ENCODE measurements at places on chromosomes 2 and 18.

GRCh38 chr2:238882082-238882755 is 34.3 kb downstream of the TWIST2 start:
- no peak for DNase-seq

DNA sequence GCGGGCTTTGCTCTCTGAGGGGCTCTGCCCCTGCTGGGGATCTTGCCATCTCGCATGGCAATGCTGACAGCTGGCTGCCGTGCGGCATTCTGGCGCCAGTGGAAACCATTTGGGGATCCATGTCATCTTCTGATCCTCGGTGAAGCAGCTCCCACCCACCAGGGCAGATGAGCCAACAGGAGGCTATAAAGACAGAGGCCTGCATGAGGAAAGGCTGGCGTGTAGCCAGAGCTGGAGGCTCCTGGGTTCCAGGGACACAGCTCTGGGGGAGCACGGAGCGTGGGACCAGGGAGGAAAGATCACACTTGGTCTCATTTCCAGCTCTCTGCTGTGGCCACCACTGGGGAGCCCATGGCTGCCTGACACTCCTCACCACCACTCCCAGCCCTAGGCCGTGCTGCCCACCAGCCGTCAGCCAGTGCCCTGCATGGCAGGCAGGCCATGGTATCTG is 145.8 kb downstream of the ZFP36L2 start:
- DNase-seq = no peak

DNA sequence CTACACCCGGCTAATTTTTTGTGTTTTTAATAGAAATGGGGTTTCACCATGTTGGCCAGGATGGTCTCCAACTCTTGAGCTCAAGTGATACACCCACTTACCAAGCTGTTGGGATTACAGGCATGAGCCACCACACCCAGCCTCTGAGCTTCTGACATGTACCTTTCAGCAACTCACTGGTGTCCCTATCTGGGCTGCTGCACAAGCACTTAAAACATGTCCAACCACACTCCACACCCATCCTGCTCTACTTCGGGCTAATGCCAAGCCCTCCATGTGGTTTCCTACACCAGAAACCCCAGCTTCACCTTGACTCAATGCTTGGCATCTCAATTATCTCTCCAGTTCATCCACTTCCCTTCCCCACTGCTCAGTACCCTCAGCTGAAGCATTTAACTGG is 22.4 kb upstream of the ARMC9 start:
- DNase-seq = no peak

DNA sequence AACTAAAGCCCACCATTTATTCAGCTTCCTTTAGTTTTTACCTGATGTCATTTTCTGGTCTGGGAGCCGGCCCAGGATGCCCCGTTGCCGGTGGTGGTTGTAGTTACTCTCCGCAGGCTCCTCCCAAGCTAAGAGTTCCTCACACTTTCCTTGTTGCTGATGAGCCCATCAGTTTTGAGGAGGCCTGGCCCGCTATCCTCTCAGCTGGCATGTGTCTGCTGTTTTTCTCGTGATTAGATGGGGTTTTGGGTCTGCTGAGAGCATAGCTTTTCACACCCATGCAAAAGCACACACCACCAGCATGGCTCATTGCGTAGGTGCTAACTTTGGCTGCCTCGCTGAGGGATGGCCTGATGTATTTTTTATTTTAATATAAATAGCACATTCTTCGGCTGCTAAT is 72.1 kb downstream of the PSMG2 start:
- no peak for DNase-seq

DNA sequence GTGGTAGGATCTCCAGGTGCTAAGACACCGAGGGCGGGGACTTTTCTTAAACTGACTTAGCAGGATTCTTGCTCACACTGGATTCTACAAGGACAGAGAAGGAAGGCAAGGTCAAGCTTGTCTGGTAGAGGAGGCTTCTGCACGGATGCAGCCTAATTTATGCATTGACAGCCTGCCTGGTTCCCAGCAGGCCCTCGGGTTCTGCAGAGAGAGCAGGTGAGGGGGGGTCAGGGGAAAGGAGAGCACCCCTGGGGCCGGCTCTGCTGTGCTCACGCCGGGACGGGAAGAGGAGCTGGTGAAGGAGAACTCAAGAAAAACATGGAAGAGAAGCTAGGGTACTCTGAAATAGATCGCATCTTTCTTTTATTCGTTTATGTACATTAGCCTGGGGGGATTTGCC is 46.4 kb downstream of the ADI1 start:
- no peak for DNase-seq

DNA sequence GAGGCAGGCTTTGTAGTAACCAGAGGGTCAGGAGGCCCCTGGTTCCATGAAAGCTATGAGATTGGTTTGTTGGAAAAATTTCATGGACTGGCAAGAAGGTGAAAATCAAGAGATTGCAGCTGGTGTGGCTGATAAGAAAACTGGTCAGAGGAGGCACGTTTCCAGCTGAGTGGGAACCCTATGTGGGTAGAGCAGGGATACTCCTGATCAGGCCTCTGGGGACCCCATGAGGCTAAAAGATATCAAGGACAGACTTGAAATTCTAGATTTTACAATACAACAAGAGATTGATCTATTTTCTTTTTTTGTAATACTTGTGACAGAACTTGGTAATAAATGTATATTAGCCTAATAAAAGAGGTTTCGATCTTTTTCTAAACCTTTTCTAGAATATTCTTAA is 1615.1 kb downstream of the DPP10 start:
- DNase-seq = no peak

DNA sequence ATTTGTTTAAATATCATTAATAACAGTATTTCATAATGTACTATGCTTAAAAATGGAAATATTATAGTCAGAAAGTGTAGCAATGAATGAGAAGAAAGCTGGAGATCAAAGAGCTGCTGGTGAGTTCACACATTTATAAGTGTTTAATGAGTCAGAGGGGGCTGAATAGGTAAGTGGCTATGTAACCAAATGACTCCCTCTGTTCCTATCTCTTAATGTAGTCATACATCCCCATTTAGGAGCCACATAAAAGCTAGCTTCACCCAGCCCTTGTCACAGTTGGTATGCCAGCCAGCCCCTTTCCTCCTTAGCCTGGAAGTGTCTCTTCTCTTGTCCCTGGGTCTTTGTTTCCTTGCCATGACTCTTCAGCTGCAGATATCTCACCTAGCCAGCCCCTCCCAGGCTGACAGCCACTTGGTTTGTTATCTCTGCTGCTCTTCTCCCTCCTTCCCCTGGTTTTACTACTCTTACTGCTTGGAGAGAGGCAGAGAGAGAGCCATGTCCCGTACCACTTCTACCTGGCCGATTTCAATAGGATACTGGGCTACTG is 438.6 kb upstream of the HNMT start:
- no peak for DNase-seq

GRCh38 chr2:40488101-40488601 is 36.3 kb upstream of the SLC8A1 start:
- DNase-seq = no peak

DNA sequence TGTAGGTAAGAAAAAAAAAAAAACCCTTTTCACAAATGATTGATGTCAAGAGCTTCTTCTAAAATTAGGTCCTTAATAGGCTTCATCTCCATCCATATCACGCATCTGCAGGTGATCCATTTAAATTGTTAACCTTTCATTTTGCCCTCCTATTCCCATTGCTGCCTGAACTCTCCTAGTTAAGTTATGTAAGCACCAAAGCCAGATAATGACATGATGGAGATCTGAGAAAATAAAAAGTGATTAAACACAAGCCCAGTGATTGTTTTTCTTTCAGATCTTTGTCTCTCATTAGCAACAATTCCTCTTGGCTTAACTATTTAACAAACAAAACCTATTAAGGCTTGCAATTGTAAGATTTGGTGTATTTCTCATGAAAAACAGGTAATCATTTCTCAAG is 20.0 kb downstream of the LANCL1 start:
- no peak for DNase-seq

DNA sequence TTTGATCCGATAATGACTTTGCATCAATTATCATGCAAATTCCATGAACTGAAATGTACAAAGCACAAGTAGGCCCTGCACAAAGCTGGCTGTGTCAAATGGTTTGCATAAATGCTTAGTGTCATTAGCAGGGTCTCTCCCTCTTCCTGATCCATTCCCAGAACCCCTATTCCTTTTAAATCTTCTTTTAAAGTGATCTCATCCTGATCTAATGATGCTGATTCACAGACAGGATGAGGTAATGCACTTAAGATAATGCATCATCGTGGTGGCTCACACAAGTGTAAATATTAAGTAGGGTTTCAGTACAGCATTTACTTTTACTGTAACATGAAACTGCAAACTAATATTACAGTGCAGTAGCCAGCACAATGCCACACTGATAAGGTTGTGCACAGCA is 304.8 kb upstream of the SOX11 start:
- no peak for DNase-seq

DNA sequence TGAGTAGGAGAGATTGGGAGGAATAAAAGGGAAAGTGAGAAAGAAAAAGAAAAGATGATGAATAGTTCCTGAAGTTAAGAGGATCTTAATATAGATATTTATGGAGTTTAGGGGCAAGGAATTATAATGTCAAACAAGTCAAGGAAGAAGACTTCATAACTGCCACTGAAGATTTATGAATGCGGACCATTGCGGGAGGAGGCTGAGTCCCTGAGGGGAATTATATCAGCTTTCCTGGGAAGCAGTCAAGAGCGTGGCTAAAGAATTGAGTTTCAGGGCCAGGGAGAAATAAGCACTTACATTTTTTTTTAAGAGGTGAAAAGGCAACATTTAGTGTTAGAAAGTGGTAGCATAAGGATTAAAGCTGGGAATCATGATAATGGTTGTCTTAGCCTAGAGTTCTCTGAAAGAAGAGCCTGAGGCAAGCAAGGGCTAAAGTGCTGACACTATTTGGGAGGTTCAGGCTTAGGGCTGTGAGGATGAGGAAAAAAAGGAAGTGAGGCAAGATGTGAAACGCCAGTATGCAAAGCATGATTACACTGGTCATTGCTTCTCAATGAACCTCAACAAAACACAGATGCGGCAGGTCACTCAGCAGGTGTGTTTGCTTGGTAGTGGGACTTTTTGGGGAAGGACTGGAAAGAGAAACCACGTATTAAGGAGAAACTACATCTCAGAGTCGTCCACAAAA is 217.1 kb downstream of the SLC4A3 start:
- no peak for DNase-seq

GRCh38 chr2:225534697-225535096 is 135.2 kb downstream of the NYAP2 start:
- no peak for DNase-seq

DNA sequence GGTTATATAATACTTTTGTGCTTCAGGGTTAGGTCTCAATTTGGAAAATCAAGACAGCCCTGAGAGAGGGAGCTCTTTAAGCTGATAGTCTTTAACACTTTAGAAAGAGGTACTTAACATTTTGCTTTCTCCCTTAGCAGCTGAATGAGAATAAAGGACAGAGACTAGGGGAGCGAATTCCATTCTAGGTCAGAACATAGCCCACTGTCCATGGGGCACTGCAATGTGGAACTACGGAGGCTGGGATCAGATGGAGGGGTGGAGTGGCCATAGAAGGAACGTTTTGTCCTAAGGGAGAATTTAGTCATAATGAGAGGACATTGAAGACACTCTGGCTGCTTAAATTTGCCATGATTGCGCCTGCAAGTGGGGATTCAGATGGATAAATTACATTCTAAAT is 794 bp downstream of the GKN2 start:
- DNase-seq = no peak

DNA sequence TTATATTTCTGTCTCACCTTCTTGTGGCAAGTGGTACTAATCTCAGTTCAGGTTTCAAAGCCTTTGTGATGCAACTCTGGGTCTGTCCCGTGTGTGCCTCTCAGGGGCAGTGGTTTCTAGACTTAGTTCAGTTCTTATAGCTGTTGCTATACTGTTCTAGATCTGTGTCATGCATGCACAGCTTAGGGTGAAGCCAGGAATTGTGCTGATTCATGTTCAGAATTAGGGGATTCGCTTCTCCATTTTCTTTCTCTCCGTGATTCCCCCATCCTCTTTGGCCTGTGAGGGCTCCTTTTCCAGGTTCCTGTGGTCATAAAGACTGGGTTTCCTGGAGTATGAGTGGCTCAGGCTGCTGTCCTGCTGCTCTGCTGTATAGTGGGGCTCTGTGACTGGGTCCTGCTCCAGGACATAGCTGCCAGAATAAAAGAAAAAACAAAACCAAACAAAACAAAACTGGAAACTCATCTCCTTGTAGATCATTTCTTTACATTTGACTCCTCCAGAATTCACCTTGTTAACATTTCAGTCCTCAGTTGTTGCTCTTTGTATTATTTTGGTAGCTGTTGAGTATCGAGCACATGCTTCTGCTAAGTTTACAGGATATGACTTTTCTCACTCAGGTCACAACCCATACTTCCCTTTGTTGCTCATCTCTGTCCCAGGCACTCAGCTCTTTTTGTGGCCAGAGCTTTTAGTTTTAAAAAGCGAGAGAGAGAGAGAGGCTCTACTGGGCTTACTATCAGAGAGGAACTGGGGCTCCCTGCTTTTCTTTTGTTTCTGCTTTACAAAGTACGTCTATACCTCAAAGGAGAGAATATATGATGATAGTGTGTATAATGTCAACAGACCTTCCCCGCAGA is 34.2 kb downstream of the CERS6 start:
- peak; percentile 63 for DNase-seq

GRCh38 chr18:58187674-58188073 is 143.6 kb downstream of the NEDD4L start:
- DNase-seq = no peak

GRCh38 chr2:8678731-8679566 is 2.9 kb upstream of the ID2 start:
- DNase-seq = peak; percentile 87

- no peak for DNase-seq
These were observed 50.9 kb downstream of the LRPPRC start for GRCh38 chr2:43944915-43945314.

- no peak for DNase-seq
These were observed 248.1 kb upstream of the SALL3 start for GRCh38 chr18:78731398-78732032.

- no peak for DNase-seq
These were observed 139.1 kb downstream of the VWC2L start for GRCh38 chr2:214549946-214550345.

GRCh38 chr2:51718881-51719280 is 686.9 kb upstream of the NRXN1 start:
- DNase-seq = no peak

DNA sequence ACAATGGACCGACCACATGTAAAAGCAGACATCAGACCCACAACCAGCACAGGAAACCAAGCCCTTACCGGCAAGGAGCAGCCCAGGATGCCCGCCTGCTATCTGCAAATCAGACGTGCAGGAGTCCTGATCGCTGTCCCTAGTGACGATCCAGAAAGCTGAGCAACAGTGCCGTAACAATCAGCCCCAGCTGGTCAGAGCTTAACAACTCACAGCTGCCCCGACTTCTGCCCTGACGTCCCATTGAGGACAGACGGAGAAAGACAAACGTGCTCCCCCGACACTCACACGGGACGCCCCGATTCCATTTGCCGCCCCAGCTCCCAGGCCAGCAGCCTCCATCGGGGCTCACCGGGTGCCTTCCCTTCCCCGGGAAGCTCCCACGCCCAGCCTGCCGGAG is 39.8 kb upstream of the PXDN start:
- DNase-seq = no peak

GRCh38 chr18:8091035-8091434 is 518.2 kb upstream of the RAB12 start:
- DNase-seq = no peak

GRCh38 chr18:70249118-70249517 is 39.7 kb upstream of the SOCS6 start:
- DNase-seq = no peak
